ENCODE measurements at places on chromosomes 4 and X.

DNA sequence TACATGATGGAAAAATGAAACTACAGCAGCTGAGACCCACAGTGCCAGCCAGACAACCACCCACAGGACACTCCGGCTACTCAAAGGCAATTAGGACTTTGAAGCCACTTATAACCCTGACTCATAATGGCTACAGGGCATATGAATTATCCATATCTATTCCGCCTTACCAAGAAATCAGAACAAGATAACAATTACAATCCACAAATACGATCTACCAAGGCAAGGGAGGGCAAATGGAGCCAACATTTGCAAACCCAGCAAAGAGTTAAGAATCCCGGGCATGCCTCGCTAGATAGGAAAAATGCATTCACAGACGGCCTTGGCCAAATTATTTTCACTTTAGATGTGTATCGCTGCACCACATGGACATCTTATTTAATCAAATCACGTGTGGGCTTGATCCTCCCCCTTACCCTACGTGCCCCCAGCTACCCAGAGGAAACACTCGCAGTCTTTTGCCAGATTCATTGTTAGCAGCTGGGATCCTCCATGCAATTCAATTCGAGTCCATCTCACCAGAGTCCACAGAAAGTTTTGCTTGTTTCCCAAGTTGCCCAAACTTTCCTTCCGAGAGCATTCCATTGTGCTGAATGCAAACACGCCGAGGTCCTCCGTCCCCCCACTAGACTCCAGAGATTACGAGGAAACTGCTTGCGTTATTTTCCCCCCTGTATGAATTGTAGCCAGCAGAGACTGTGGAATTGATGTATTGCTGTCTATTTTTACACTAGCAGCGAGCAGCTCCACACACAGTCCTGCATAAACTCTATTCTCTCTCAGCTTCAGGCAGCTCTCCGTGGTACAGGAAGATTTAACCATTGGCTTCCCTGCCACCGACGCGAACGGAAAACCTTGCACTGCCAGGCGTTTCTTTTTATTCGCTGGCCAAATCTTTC, 1.2 kb downstream of the PPARGC1A start:
- DNase-seq: no peak

GRCh38 chr4:109816082-109816442, 500 bp downstream of the GAR1 start:
- peak; percentile 49 for DNase-seq

GRCh38 chr4:123250843-123251242, 145.8 kb upstream of the SPRY1 start:
- DNase-seq: no peak

GRCh38 chr4:19358015-19358414, 893.7 kb upstream of the SLIT2 start:
- no peak for DNase-seq

GRCh38 chr4:14096396-14096965, 469.0 kb upstream of the BOD1L1 start:
- DNase-seq: no peak

- no peak for DNase-seq
Measured at GRCh38 chr4:152690706-152691651, 11.2 kb upstream of the TMEM154 start.
